ENCODE measurements at places on chromosomes 1 and 21.
A peak's percentile ranks its signal among the peaks of the same experiment; 100 is the strongest.

GRCh38 chr1:201296352-201296751 is 13.0 kb downstream of the PKP1 start:
- no peak for DNase-seq

DNA sequence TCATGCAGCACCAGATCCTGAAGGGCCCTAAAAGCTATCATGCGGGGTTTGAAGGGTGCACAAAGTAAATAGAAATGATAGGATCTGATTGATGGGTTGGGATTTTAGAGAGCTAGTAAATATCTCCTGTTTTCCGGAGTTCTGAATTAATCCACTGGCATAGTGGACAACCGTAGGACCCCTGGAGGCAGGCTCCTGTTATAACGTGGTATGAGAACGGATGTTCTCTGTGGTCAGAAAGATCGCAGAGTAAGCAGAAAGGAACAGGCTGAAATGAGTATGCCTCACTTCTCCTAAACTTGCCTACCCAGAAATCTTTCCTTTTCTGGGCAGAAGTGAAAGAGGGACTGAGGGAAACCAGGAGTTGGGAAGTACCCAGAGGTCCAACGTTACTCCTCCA is 470.8 kb downstream of the AJAP1 start:
- no peak for DNase-seq

DNA sequence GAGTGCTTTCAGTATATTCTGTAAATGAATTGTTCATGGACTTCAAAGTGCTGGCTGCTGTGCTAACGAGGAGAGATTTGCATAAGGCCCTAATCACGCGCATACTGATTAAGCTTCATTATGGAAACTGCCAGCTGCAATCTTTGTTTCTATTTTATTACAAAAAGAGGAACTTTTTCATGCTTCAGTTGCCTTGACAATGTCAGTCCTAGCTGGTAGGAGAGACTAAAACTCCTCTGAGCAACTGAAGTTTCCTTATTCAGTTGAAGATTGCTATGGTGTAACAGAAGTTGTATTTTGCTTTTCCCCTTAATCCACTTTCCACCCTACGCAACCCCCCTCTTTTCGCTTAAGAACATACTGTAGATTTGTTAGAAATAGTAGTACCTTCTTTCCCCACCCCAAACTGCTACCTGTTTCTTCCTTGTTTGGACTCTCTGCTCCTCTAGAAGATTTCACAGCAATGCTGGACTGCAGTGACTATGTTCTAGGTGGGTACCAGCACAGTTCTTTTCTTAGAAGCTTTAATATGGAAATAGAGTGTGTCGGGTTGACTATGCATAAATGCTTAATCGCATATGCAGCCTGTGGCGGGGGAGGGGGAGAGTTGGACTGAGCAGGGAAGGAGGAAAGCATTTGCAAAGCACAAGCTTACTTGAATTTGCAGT is 108.3 kb downstream of the POU2F1 start:
- DNase-seq = no peak

GRCh38 chr21:25409978-25410377 is 197.3 kb downstream of the MRPL39 start:
- DNase-seq = no peak

- no peak for DNase-seq
Measured at GRCh38 chr21:46639489-46640386, 4.3 kb downstream of the PRMT2 start.

- no peak for DNase-seq
Measured at GRCh38 chr1:1827089-1827848, 49.0 kb upstream of the NADK start.

GRCh38 chr1:47951545-47952235 is 45.5 kb downstream of the TRABD2B start:
- no peak for DNase-seq

- no peak for DNase-seq
Measured at GRCh38 chr1:42723511-42723910, 16.5 kb downstream of the CLDN19 start.

DNA sequence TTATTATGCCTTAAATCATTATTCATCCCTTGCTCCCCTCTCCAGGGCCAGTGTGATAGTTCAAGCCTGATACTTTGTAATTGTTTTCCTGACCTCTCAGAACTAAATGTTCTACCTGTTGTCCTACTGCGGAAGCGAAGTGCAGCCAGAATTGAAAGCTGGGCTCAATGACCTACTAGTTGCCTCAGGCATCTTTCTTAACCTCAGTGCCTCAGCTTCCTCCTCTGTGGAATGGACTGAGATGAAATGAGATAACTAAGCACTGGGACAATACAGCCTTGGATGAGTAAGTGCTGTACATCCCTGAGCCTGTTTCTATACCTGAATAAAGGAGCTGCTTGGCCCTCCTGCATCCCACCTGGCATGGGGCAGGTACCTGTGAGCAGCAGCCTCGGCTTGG is 26.4 kb downstream of the COL16A1 start:
- no peak for DNase-seq

- DNase-seq = no peak
Measured at GRCh38 chr1:39698568-39698967, 7.3 kb upstream of the HPCAL4 start.

DNA sequence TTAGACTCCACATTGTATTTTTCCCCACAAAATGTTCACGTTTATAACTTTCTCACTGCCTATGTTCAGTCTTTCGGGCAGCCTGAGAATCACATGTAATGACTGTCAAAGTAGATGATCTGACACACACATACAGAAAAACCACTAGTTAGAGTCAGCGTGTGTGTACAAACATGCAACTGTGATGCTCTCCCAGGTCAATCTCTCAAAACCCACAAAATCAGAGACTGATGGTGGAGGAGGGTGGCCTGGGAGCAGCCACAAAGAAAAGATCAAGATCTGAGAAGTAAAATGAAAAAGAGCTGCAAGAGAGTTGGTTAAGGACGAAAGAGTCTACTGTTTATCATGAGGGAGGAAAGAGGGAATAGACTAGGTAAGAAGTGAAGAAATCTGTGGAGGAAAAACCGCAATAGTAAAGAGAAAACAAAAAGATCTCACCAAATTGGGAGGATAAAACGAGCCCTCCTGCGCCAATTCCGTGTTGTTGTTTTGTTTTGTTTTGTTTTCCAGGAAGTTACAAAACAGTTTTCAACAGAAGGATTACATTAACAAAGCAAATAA is 2.3 kb downstream of the EGLN1 start:
- DNase-seq = no peak

GRCh38 chr1:33255347-33256220 is 708 bp upstream of the ZNF362 start:
- peak; percentile 91 for DNase-seq

DNA sequence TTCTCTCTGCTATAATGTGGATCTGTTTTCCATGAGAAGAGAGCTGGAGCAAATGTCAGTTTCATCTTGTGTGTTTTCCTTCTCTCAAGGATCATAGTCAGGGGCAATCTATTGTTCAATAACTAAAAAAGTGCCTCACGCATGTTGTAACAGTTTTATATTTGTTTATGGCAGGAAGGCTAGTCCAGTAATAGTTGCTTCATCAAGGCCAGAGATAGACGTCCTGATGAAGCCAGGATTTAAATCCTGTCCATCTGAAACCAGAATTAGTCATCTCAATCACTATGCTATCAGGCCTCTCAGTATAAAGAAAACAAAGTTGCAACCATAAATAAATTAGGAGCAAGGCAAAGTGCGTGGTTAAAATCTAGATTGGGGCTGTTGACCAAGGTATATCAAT is 30.2 kb upstream of the DUSP10 start:
- DNase-seq = no peak

GRCh38 chr1:40479156-40479555 is 2.1 kb downstream of the ZFP69 start:
- no peak for DNase-seq

DNA sequence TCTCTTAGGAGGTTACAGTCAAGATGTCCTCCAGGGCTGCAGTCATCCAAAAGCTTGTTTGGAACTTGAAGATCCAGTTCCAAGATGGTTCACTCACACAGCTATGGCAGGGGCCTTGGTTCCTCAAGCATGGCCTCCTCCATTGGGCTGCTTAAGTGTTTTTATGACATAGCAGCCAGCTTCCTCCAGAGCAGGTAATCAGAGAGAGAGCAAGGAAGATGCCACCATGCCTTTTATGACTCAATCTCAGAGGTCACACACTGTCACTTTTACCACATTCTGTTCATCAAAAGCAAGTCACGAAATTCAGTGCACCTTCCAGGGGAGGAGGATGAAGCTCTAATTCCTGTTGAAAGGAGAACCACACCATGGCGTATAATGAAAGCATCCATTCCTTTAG is 17.1 kb downstream of the ELAPOR1 start:
- no peak for DNase-seq

DNA sequence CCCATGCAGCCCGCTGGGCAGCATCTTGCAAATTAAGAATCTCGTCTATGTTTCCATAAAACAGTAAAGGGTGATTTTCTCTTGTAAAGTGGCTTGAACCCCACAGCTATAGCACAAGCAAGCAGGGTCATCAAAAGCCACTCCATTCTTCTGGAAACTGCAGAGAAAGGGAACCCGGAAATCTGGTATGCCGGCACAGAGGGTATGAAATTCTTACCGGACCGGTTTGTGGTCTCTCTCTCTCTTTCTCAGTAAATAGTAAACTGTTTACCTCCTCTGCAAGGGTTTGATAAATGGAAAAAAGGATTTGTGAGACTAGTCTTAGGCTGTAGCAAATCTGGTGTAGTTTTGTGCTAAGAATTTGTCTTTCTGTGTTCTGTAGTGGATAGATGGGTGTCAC is 2.7 kb upstream of the ADSS2 start:
- no peak for DNase-seq

DNA sequence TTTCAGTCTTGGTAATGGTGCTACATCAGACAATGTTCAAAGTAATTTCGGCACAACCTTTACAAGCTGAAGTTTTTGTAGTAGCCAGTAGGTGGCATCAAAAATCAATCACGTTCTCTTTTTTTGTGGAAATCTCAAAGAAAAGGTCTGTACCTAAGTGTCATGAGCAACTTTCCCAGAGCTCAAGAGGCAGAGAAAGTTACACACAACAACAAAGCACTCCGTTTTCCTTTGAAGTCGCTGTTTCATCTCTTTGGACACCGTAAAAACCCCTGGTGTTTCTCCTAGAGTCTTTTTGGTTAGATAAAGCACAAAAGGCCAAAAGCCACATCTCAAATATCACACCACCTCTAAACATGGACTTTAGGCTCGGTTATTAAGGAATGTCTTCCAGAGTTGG is 131.6 kb downstream of the LHX8 start:
- peak; percentile 53 for DNase-seq

DNA sequence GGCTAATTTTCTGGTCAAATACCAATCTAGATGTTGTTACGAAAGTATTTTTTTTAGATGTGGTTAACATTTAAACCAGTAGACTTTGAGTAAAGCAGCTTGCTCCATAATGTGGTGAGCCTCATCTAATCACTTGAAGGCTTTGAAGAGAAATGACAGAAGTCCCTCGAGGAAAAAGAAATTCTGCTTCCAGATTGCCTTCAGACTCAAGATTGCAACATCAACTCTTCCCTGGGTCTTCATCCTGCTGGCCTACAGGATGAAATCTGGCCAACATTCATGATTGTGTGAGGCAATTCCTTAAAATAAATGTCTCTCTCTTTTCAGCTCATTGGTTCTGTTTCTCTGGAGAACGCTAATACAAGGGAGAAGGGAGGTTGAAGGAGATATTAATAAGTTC is 32.5 kb upstream of the SSX2IP start:
- no peak for DNase-seq

GRCh38 chr1:115565791-115566190 is 76.0 kb upstream of the VANGL1 start:
- no peak for DNase-seq

DNA sequence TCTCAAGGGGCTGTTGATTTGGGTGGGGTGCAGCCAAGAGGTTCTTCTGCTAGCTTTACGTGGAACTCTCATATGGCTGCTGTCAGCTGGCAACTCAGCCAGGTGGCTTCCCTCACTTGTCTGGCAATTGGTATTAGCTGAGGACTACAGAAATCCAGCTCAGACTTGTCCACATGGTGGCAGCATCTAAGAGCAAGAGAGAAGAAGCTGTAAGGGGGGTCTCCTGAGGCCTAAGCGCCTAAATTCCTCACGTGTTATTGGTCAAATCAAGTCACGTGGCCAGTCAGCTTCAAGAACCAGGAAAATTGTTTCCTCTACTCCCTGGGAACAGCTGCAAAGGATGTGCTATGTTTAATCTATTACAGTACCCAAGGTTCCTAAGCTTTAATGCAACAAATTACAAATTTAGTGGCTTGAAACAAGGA is 4.2 kb upstream of the DYRK3 start:
- DNase-seq = peak; percentile 80

DNA sequence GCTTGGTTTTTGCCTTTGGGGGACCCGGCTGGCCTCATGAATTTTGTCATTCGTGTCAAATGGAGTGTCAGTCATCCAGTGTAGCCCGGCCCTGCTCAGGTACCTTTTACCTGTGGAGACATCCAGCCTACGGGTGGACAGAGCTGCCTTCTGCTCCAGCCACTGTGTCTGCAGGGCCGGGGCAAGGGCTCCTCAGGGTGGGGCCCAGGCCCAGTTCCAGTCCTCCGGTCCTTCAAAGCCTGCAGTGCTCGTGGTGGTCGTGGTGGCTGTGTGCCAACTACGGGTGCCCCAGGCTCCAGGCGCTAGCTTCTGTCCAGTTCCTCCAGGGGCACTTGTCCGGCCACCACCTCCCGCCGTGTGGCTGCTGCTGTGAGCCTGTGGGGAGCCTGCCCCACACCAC is 54.8 kb downstream of the TRIM11 start:
- DNase-seq = no peak

GRCh38 chr1:228212966-228213844 is 5.4 kb downstream of the OBSCN start:
- DNase-seq = peak; percentile 82

DNA sequence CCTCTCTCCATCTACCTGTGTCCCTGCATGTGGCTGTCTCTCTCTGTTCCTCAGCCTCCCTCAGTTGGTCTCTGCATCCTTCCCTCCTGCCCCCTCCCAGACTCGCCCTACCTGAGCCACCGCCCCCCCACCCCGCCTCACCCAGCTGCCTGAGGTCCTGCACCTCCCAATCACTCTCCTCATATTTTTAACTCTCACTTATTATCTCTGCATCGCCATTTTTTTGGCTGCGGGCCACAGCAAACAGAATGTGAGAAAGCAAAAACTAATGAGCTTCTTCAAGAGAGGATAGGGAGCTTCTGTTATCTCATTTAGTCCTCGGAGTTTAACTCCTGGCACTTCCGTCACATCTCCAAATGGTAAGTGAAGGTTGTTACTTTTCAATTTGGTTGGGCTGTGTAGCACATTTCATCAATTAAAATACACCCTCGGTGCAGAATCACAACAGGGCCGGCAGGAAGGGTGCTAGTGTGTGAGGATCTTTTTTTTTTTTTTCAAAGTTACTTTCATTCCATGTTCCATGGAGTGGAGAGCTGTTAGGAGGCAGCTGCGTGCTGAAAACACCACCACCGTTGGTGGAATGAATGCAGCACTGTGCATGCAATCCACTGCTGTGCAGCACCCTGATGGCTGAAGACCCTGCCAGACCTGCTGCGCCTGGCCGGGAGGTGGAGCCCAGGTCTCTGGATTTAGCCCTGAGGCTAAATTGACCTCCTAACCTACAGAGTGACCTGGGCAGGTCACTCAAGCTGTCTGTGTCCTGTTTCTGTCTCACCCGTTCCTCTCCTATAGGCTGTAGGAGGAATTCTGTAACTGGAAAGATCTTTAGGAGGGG is 157.2 kb upstream of the NFIA start:
- DNase-seq = peak; percentile 78

GRCh38 chr1:168135921-168136708 is 615 bp downstream of the GPR161 start:
- DNase-seq = peak; percentile 62

GRCh38 chr1:168312718-168313604 is 32.3 kb downstream of the TBX19 start:
- DNase-seq = no peak

- peak; percentile 41 for DNase-seq
Measured at GRCh38 chr1:229380536-229381160, 37.8 kb upstream of the CCSAP start.

GRCh38 chr1:202591515-202591914 is 118.7 kb downstream of the SYT2 start:
- no peak for DNase-seq
